ENCODE measurements at places on chromosomes 6 and 20.

DNA sequence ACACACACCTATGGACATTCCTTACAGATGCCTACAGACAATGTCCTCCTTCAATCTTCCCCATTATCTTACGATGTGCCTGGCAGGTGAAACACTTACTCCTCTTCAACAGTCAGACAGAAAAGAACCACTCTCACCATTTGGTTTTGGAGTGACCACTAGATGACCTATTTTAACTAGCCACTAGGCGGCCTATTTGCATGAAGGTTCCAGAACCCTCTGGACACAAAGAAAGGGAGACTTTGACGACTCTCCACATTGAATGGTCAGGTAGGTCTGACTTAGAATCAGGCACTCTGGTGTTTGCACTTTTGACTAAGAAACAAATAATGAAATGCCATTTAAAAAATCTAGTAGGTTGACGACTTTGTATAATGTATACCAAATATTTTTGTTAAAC, 42.0 kb downstream of the PNLDC1 start:
- DNase-seq, result no peak

DNA sequence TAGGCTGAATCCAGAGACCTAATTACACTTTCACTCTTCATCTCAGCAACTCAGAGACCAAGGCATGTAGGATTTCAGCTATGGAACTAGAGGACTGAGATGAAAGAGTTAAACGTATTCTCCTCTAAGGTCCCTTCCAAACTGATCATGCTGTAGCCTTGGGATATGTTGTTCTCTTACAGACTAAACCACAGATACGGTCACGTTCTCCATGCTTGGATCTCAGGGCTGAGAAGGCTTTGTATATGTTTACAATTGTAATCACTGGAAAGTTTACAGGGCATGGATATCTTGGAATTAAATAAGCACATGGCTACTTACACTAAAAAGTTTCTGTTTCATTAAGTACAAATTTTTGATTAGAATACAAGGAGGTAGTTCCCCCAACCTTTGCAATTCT, 50.1 kb downstream of the PKIB start:
- DNase-seq, result no peak

DNA sequence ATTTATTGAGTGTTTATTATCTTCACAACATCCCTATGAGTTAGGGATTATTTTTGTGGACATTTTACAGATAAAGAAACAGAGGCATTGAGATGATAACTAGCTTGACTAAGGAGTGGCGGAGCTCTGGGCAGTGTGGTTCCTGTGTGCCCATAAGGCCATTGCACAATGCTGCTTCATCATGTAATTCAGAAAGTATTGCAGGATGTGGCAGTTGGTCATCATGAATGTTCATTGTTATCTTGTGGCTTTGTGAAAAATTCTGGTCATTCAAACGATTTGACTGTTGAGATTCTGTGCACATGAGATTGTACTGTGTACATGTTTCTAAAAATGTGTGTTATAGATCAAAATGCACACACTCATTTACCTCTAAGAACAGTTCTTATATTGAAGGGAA, 150.8 kb downstream of the ESR1 start:
- DNase-seq, result no peak

DNA sequence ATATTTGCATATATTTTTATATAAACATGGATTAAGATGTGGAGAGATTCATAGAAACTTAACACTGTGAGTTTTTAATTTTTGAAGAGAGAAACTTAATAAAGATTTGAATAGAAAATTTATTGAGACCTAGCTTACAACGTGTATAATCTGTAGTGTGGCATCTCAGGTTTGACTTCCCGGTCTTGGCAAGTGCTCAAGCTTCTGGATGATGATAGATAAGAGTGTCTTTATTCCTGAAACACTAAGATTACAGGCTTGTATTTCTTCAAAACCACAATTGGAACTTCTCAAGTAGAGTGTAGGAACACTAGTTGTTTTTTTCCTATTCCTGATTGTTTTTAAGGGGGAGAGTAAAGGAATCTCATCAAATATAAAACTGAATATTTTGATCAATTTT, 64.6 kb upstream of the NOTCH4 start:
- no peak for DNase-seq

DNA sequence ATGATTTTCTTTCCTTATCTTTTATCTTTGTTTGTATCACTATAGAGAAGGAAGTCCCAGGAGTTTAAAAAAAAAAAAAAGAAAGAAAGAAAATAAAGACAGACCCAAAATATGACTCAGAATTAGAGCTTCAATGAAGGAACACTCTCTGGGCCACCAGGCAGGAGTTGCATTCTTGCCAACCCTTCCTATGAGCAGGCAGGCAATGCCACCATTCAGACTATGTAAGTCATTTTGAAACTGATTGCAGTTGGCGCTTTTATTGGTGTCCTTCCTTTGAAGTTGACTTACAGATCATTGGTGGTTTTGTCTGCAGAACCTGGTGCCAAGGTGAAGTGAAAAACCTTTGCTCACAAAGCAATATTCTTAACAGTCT, 50.3 kb downstream of the MYB start:
- DNase-seq, result no peak

- no peak for DNase-seq
These were observed at the start of gene FAM162B for GRCh38 chr6:116764961-116765841. TSS of gene FAM162B (minus strand) at chr6:116765719. CDS start at chr6:116765576, 143 bp downstream.

GRCh38 chr6:149181304-149181703, 136.2 kb upstream of the TAB2 start:
- no peak for DNase-seq

DNA sequence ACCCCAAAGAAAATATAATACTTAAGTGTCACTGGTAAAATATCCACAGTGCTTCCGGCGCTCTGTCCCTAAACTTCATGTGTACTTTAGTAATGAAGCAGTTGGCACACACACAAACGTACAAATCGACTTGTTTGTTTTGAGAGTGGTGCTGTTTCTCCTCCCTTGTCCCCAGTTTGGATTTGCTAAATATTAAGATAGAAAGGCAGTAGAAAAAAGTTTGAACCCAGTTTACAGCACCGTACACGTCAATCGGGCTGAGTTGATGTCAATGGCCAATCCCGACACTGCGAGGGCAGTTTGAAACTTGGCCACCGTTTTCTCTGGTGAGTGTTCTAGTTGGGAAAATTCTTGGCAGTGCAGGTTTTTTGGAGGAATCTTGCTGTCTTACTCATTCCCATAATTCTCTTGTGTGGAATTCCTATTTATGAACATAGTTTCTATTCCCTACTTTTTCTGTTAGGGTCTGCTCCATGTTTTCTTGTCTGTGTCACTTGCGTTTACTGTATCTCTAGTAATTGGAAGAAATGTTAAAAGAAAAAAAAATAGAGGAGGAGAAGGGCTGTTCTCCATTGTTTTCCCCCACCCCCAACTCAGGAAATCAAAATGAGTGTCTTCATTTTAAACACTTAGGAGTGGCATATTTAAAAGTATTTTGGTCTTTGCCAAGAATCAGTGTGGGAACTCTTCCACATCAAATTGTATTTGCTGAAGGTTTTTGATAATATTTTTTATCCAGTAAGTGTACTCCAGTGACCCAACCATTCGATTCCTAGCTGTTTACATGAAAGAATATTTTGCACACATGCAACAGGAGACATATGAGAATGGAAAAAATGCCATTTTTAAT, 72.3 kb downstream of the OR2B2 start:
- no peak for DNase-seq

DNA sequence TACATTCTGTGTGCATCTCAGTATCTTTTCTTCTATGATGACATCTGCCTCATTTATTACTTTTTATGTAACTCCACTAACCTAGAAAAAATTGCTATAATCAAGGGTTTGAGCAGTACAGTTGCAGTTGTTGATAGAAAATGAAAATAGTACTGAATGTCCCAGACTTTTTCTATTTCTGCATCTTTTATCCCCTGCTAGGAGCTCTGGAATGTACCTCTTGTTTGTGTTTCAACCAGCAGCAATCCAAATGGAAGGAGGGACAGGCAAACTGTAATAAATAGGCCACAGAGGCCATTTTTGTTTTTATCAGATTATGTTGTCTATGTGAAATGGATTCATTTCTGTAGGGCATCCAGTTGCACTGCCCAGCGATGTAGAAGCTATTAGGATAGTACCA, 536.9 kb downstream of the KIF16B start:
- DNase-seq, result no peak

DNA sequence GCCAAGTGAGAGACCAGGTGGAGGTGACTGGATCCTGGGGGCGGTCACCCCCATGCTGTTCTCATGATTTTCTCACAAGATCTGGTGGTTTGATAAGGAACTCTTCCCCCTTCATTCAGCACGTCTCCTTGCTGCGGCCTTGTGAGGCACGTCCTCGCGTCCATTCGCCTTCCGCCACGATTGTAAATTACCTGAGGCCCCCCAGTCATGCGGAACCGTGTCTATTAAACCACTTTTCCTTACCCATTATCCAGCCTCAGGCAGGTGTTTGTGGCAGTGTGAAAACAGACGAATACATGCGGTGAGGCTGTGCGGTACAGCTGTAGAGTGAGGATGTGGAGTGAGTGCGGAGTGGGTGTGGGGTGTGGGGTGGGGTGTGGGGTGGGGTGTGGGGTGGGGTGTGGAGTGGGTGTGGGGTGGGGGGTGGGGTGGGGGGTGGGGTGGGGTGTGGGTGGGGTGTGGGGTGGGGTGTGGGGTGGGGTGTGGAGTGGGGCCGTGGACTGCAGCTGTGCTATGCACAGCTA, 12.1 kb upstream of the NTSR1 start:
- DNase-seq, result no peak

DNA sequence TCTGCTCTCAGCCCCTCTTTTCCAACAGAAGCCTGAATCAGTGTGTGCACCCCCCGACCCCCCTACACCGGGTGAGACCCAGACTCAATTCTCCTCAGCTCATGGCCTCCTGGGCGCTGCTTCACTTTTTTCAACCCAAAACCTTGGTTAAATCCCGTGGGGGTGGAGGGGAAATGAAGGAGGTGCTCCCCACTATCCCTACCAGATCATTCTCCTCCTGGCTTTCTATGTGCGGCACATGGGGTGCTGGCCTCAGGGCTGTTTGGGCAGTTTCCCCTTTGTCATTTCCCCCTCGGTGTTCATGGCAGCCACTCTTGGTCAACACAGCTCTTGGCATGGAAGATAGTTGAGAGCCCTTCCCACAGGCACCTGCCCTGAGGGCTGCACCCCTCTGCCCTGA, 4.6 kb downstream of the CST4 start:
- no peak for DNase-seq

DNA sequence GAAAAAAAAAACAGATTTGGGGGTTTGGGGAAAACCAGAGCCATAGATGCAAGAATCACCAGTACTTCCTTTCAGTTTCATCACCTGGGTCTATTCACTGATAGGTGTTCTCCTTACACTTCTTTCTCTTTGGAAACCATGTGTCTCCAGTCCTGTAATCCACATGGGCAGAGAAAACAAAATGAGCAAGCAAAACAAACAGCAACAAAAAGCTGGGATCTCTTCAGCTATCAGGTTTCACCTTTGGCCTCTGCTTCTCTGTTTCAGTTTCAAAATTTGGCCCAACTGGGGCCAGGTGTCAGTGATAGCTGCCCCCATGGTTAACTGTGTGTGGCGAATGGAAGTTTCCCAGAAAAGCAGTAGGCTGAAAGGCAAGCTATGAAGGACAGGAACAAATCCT, 220.0 kb upstream of the THBS2 start:
- no peak for DNase-seq

DNA sequence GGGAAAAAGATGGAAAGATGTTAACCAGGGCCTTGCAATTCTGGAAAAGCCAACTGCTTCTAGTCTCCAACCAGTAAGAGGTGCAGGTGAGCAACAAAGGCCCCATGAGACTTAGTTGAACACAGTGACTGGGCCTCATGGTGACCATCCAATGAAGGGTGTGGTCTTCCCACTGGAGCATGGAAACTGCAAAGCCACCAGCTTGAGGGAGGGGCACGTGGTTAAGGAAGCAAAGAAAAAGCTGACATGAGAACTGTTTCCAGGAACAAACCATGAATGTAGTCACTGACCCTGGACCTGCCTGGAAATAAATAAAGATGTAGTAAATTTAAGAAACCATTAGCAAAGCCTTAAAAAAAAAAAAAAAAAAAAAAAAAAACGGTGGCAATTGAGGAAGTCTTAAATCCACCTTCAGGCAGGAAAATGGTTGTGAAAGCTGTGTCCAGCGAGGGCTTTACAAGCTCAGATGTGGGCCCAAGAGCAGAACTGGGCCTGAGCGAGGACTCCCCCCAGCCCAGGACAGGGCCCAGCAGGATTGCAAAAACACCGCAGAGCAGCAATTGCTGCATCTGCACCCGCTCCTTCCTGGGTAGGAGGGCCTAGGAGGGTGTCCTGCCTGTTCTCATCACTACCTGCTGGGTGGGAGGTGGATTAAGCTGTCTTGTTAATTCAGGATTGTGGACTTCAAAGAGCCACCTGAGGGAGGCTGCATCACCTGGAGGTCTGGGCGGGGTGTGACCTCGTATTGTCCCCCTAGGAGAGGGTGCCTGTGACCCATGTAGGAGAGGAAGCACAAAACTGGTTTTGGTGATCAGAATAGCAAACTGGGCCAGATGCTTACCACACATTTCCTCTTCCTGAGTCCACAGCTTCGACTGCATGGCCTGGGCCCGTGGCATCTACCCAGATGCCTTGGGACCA, 10.3 kb downstream of the GFRA4 start:
- DNase-seq, result no peak

GRCh38 chr6:113082745-113083144, 735.6 kb downstream of the RFPL4B start:
- DNase-seq, result no peak

DNA sequence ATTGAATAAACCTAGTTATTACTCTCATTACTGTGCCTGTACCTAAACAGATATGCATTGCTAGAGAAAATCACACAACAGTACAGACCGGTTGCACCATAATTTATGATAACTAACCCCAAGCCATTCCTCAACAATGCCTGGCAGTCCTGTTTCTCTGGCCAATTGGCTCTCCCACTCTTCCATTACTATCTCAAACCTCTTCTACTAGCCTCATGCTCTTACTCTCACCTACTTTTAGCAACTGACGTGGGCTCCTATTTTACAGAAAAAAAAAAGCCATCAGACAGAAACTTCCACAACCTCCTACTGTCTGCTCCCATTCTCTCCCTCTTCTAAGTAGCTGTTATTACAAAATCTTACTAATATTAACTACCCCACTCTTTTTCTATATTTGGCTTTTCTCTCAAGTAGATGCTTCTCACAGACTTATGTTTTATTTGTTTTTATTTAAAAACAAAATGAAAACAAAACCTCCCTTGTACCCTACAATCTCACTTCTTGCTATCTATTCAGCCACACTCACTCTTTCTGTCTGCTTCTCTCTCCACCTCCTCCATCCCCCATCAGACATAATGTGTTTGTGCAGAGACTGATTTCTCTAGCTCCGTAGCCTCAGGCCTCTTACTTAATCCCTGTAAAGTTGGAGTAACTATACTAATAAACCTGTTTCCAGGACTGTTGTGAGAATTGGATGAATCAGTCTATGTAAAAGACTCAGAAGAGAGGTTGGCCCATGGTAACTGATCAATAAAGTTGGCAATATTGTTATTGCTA, 9.1 kb downstream of the GOPC start:
- DNase-seq, result no peak

- no peak for DNase-seq
These were observed 23.8 kb upstream of the POU5F1 start for GRCh38 chr6:31194061-31194834.

GRCh38 chr6:49550492-49551077, at the start of gene C6orf141:
TSS of gene C6orf141 (plus strand) at chr6:49550668. CDS start at chr6:49550793, 125 bp downstream.
- no peak for DNase-seq

- DNase-seq, result no peak
These were observed 39.3 kb downstream of the ATXN1 start for GRCh38 chr6:16721977-16722376.
